ENCODE measurements at places on chromosomes 6 and 20.

- no peak for DNase-seq
Observed at GRCh38 chr20:20897922-20898321, 185.5 kb upstream of the RALGAPA2 start.

DNA sequence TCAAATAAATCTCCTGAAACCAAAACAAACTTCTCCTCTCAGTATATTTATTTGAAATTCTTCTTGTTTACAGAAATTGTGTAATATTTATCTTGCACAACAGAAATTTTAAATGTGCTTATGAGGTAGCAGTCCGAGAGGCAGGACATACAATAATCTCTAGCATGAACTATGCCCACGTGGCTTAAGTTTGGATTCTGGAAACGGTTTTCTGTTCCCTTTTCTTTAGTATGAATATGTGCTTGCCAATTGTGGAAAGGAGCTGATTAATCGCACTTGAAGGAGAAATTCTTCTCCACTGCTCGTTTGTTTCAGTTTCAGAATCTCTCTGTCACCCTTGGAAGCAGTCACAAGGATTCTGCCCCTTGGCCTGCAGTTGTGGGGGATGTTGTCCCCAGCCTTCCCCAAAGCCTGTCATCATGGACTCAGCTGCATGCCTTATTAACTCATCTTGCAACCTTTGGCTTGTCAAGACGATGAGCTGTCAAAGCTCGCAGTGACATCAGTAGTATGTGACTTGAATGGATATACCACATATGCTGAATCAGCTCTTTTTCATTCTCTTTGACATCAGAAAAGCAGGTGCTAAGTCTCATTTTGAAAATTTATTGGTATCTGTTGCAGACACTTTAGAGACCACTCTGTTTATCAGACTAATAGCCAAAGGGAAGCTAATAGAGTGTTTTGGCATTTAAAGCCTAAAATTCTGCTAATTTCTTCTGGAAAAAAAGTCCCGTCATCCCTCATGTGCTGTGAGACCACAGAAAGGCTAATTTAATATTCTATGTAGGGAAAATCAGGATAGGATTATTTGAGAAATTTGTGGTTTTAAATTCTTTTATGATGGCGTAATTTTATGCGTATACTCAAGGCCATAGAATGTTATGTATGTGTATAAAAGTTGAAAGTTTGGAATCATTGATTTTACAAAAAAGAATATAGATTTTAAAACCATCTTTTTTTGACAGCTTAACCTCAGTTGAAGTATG, 186.8 kb downstream of the ARID1B start:
- DNase-seq: no peak

DNA sequence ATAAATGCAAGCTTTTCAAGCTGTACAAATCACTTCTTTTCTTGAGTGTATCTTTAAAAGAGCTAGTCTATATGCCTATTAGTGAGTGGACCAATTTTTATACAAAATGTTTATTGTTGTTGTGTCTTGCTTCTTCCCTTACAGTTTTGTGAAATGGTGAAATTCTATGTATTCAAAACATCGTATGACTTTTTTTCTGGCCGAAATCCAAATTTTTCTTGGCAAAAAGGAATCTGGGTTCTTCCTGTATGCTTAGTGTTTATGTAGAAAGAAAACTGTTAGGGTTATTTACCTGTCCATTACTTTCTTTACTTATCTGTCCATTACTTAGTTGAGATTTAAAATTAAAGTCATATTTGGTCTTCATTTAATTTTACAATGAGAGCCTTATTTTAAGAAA, 153.9 kb downstream of the MMS22L start:
- DNase-seq: no peak

DNA sequence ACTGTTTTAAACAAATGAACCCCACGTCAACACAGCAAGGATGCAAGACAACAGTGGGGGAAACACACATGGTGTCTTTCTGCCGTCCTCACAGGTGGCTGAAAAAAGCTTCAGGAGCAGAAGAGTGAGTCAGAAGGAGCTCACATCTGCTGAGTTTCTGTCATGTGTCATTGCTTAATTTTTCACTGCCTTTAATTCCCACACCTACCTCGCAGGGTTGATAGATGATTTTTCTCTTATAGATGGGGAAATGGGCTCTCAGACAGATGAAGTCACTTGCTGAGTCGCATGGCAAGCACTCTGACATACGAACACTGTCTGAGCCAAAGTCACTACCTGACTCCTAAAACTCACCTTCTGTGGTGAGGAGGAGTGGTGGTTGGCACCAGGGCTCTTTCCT, 28.3 kb upstream of the CARMIL1 start:
- peak; percentile 7 for DNase-seq

GRCh38 chr6:1285956-1286355, 25.9 kb upstream of the FOXQ1 start:
- no peak for DNase-seq

- no peak for DNase-seq
Observed at GRCh38 chr6:145331066-145331465, 404.3 kb downstream of the EPM2A start.

DNA sequence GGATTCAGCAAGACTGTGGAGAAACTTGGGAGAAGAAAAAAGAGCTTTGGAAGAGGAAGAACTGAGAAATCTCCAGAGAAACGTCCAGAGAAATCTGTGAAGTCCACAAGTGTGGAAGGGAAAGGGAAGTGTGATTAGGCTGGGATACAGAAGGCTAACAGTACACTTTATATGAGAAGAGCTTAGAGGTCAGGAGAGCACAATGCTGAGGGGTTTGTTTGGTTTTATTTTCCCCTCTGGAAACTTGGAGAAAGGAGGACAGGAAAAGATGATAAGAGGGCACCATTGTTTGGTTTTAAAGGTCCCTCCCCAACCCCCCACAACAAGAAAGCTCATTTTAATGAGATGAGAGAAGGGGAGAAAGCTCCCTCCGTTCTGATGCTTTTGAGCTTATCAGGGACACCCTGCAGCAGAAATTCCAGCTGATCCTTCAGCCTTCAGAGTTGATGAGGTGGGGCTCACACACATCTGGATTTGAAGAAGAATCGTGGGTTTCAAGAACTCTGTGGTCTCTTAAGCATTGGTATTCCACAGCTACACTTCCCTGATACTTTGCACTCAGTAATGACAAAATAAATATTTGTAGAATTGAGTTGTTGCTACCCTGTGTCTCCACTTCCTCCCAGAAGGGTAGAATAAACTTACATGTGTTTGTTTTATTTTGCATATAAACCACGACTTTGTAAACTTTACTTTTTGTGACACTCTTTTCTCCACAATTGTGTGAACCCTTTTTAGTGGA, 1.9 kb downstream of the NT5E start:
- no peak for DNase-seq

DNA sequence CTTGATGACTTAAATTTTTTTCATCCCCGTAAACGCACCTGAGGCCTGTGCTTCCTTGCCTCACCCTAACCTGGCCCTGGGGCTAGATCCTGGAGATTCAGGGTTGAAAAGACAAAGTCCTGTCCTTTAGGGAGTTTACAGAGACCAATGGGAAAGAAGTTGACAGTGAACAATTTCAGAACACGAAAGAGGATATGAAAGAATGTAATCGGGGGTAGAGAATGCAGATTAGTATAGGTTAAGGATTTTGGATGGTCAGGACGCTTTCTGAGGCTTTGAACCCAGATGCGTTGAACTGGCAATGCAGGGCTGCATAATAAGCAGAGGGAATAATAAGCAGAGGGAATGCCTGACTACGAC, 1.7 kb upstream of the FBXO5 start:
- DNase-seq: no peak

DNA sequence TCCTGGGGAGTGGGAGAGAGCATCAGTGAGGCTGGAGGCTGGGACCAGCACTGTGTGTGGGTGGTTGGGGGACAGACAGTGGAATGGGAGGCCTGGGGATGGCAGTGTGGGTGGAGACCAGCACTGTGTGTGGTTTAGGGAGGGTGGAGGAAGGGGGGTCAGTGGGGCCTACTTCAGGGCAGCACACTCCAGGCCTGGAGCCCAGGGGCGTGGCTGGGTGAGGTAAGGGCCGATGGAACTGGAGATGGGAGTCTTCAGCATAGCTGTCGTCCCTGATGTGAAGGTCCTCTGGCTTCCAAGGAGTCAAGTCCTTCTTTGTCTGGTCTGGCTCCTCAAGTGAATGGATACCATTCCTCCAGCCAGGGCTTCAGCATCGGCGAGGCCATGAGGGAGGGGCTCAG, 18.6 kb downstream of the KCNK17 start:
- DNase-seq: no peak

DNA sequence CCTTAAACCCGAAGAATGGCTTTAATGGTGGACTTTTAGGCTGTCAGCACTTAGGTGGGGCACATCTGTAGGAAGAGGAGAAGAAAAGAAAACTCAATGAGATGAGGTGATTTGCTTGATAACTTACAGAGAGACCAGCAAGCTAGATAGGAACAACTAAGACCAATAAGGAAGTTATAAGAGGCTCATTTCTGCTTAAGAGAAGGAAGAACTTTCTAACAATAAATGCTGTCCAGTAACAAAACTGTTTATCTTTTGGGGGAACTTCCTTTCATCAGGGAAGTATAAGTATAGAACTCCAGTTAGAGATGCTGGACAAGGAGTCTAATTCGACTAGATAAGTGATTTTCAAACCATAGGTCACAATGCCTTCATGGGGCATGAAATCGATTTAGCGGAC, 107.2 kb upstream of the SIRPA start:
- no peak for DNase-seq

DNA sequence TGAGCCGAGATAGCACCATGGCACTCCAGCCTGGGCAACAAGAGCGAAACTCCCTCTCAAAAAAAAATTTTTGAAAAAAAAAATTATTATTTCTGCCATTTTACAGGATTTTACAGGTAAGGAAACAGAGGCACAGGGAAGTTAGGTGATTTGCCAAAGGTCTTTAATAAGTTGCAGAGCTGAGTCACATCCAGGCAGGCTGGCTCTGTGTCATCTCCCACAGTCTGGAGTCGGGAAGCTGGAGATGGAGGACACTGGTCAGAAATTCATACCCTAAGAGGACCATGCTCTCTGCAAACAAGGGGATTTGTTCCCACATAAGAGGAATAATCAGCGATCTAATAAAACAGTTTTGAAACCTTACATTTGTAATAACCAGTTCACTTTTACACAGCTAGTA, 24.1 kb downstream of the HECA start:
- no peak for DNase-seq

GRCh38 chr20:23156842-23157423, 70.8 kb upstream of the CD93 start:
- no peak for DNase-seq

DNA sequence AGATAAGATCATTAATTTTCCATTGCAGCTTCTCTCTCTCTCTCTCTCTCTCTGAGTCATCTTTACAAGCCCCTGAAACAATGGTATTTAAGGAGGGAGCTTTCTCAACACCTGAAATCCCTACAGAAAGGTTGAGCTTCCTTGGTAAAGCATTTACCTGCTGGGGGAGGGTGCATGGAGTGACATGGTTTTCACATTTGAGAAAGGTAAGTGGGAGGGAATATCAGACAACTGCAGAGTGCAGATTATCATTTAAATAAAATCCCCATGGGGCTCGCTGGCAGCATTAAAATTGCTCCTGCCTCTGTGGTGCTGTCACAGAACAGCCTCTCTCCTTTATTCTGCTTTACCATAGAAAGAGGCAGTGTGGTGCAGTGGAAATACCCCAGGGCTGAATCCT, 10.3 kb upstream of the PDYN start:
- DNase-seq: no peak

DNA sequence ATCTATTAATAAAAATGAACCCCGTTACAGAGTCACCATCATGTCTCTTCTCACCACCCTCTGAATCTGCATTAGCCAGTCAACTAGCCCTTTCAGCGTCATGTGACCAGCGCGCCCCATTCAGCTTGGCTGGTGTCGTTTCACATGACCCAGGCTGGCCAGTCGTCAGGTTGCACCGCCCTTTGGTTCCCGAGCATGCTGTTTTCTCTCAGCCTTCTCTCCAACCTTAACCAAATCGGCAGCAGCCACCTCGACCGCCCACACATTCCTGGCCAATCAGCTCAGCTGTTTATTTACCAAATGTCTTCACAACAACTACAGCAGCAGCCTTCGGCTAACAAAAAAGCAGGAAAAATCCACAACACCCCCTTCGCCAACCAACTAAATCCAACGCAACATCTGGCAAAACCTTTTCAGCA, 5.6 kb downstream of the SRSF3 start:
- DNase-seq: no peak

GRCh38 chr20:61053889-61054288, 198.2 kb upstream of the CDH4 start:
- no peak for DNase-seq

Measured in spinal cord (tissue), 10 donors.